BJ (cell line): ENCODE measurements at places on chromosomes 7 and 10. TPM values are rescaled to one million over a fixed set of nuclear protein-coding genes. Genes with fewer than 3 reads are reported as not detected.

DNA sequence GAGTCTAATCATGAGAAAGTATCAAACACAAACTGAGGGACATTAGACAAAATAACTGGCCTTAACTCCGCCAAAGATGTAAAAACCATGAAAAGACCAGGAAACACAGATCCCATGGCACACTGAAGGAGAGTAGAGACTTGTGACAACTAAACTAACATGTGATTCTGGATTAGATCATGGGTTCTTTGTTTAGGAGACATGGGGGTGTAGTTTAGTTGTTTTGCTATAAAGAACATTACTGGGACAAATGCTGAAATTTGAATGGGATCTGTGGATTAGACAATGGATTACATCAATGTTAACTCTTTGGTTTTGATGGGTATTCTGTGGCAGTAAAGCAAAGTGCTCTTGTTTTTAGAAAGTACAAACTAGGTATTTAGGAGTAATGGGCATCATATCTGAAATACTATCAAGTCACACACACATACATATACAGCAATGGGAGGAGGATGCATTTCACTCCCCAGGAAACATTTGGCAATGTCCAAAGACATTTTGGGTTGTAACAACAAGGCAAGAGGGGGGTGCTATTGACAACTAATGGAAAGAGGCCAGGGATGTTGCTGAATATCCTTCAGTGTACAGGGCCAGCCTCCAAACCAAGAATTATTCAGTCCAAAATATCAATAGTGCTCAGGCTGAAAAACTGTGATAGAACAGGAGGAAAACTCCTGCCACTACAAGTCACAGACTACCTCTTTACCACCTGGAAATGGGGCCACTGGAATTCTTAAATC, 32.4 kb downstream of the WAPL start:
- DNase-seq: no peak

- DNase-seq: no peak
These were observed 3.4 kb upstream of the MUC12 start for GRCh38 chr7:100965723-100966541.

DNA sequence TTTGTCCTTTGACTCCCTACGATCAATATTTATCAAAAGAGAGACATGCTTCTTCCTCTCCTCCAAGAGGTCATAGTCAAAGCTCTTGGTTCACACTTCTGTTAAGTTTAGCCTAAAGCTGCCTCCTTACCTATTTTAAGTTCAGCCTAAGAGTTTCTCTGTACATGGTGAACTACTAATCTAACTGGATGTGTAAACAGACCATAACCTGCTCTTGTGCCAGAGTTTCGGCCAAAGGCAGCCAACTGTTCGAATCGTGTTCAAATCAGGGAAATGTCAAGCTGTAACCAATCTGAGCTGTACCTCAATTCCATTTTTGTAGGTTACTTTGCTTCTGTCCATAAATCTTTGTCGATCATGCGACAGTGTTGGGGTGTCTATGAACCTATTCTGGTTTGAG, 414.8 kb downstream of the PHTF2 start:
- no peak for DNase-seq

GRCh38 chr7:112360681-112361080, 89.6 kb upstream of the IFRD1 start:
- no peak for DNase-seq

DNA sequence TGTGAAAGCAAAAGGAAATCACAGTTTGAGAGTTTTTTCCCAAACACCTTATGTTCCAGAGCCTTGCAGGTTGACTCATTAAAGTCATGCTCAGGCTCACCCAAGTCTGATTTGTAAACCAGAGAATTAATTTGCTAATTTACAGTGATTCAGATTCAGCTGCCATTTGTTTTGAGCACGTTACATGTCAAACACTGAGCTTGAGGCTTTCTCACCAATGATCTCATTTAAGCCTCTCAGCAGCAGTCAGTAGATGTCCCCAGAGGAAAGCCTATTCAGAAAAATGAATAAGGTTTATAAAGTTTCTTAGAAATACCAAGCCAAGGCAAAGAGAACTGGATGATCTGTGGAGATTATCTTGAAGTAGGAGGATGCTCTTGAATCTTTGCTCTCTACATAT, 420.4 kb downstream of the HTR7 start:
- DNase-seq: no peak

DNA sequence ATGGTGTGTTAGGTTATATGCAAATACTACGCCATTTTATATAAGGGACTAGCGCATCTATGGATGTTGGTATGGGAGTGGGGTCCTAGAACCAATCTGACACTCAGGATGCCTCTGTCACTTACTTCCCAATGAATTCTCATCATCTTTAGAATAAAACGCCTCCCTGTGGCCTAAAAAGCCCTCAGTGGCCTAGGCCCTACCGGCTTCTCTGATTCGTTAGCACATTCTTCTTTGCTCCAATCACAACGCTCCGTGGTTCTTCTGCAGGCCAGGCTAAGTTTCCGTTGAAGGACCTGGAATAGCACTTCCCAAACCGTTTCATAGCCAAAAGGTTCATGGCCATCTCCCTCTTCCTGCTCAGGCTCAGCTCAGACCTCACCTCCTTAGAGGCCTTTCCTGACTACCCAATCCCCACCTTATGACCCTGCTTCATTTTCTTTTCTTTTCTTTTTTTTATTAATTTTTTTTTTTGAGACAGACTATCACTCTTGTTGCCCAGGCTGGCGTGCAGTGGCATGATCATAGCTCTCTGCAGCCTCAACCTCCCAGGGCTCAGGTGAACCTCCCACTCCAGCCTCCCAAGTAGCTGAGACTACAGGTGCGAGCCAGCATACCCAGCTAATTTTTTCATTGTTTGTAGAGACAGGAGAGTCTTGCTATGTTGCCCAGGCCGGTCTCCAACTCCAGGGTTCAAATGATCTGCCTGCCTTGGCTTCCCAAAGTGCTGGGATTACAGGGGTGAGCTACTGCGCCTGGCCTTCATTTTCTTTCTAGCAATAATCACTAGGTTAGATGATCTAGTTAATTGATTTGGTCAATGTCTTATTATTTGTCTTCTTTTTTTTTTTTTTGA, 24.5 kb upstream of the YWHAG start:
- no peak for DNase-seq

- peak; percentile 87 for DNase-seq
These were observed 167.9 kb downstream of the NEURL1 start for GRCh38 chr10:103661198-103661950.

The ASIC3 gene
- polyA plus RNA-seq: 0.26 and 0.45 TPM in 2 replicates

The ZSWIM8 gene
- 39.3 and 82.0 TPM in 2 replicates for polyA plus RNA-seq

The EGFR gene
- 22.9 and 34.0 TPM in 2 replicates for polyA plus RNA-seq
